ENCODE measurements at places on chromosomes 12 and 14.

DNA sequence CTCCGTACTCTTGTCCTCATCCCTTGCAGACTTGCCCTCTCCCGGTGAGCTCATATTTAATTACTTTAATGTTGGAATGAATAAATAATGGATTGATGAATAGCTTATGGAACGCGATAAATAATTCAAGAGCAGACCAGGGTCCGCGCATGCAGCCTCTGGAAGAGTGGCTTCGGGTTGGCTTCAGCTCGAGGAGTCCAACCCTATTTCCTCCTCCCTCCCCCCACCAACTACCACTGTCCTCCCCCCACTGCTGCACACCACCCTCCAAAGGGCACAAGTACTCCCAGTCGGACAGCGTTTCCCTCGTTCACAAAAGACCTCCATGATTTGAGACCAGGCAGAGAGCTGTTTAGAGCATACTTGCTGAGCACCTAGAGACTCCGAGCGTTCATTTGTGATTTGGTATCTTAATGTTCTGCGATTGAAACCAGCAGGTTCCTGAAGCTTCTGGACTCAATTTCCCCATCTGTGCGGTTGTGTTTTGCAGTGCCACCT is 647 bp upstream of the SIX1 start:
- DNase-seq = no peak

DNA sequence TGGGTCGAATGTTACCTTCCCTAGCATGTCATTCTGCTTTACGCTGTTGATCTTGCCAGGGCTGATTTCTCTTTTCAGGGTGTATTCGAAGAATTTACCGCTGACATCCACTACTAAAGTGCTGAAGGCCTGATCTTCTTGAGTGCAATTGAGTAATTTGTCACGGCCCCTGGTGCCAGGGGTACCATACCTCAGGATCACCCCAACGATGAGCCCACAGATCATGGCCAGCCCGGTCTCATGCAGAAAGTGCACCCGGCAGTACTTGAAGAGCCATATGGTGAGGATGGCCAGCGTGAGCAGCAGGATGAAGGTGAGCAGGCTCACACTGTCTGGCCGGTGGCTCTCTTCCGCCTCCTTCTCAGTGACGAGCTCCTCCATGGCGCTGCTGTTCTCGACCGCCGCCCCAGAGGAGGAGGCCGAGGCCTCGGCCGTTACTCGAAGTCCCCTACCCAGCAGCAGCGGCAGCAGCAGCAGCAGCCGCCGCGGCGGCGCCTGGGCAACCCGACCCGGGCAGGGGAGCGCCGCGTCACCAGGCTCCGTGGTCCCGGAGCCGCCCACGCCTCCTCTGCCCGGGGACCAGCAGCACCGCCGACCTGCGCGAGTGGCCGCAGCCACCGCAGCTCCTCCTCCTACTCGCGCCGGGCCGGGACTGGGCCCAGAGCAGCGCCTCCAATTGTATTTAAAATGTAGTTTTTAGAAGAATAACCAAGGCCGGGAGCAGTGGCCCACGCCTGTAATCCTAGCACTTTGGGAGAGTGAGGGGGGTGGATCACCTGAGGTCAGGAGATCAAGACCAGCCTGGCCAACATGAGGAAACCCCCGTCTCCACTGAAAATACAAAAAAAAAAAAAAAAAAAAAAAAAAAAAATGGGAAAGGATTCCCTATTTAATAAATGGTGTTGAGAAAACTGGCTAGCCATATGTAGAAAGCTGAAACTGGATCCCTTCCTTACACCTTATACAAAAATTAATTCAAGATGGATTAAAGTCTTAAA is 58.5 kb upstream of the TMPO start:
- no peak for DNase-seq

DNA sequence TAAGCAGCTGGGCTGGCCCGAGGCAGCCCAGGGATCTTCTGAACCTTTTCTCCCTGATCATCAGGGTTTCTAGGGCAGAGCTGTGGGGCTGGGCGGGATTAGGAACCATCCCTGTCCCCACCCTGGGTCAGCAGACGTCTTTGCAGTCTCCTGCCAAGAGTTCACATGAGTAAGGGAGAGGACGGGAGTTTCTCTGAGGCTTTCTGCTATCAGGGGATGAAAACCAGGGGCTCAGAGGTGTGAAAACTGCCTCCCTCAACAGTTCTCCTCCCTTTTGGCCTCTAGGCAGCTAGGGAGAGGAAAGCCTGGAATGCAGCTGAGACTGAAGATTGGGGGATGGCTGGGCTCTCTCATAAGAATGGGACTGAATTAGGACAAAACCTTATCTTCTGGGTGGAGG is 7.9 kb downstream of the ZNF385A start:
- no peak for DNase-seq

GRCh38 chr14:91186515-91187066 is 57.9 kb downstream of the GPR68 start:
- no peak for DNase-seq

GRCh38 chr14:61749867-61750266 is 12.4 kb upstream of the SNAPC1 start:
- DNase-seq = no peak

GRCh38 chr12:6970096-6970527 is 352 bp downstream of the PHB2 start:
- no peak for DNase-seq

Measured in HS-5 (cell line).